ENCODE measurements at places on chromosomes 4 and X.

- no peak for DNase-seq
Observed at GRCh38 chrX:25810202-25810601, 327.9 kb upstream of the MAGEB18 start.

DNA sequence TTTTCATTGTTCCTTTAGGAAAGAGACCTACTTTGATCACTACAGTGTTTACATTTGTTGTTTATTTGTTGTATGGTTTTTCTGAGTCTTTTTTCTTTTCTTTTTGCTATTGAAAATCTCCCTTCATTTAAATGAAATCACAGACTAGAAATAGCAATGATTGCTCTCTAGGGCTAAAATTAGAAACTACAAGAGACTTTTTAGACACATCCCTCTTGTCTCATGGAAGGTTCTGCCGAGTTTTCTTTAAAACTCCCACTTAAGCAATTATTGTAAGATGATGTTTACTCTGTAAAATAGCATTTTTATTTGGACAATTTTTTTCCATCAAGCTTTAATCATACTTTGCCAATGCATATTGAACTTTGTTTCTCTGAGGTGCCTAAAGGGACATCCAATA is 136.6 kb downstream of the PALLD start:
- no peak for DNase-seq

GRCh38 chr4:108328383-108328732 is 159.6 kb upstream of the LEF1 start:
- DNase-seq, result no peak

DNA sequence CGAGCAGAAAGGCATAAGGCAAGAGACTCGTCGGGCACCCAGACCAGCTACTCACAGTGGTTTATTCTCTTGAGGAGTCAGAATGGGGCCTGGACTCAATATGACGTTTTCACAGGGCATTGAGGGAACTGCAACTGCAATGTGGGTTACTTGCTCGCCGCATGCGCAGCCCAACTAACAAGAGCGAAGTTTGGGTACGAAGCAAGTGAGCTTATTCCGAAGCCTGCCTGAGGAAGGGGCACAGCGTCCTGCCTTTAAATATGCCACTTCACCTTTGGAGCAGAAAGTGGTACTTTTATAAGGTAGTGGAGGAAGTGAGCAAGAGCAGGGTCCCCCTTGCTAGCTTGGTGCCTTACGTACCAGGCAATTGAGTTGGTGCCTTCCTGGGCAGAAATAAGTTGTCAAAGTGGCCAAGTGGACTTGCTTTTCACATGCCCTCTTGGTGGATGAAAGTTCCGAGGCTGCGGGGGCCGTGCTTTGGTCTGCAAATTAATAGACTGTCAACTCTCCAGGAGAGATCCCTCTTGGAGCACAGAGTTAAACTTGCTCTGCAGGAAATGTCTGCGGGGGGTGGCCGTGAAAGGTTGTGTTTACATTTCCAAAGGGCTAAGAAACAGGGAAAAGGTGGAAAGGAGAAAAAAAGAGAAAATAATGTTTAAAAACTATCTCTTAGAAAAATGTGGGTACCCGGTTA is 480.4 kb downstream of the TRIML1 start:
- DNase-seq, result no peak

DNA sequence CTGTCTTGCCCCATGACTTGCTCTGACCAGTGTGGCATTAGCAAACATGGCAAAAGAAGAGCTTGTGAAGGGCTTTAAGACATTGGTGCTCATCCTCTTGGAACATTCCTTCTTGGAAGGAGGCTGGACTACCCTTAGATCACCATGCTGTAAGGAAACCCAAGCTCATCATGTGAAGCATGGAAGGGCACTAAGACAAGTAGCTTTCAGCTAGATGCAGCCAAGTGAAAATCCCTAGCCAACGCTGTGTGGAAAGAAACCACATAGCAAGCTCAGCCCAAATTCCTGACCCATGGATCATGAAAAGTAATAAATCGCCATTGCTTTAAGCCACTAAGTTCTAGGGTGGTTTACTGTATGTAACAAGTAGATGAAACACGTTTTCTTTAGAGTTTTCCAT is 12.4 kb upstream of the PACRGL start:
- DNase-seq, result peak; percentile 57

DNA sequence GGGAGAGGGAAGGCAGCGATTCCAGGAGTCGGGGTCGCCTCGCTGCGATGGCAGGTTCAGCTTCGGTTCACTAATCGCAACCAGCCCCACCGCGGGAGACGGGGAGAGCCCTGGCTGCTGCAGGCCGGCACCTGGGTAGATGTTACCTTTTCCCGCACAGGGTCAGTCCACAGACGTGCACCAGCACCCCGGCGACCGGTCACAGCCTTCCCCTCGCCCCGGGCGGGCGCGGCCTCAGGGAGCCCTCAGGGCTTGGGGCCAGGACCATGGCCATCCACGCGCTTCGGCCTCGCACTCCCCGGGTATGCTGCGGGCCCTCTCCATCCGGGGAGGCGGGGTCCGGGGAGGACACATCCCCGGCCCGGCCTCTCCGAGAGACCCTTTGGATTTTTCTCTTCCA is 26.1 kb upstream of the EXOC1L start:
- no peak for DNase-seq

Data from AG04449 (cell line).